ENCODE measurements at places on chromosomes 12 and 14.

DNA sequence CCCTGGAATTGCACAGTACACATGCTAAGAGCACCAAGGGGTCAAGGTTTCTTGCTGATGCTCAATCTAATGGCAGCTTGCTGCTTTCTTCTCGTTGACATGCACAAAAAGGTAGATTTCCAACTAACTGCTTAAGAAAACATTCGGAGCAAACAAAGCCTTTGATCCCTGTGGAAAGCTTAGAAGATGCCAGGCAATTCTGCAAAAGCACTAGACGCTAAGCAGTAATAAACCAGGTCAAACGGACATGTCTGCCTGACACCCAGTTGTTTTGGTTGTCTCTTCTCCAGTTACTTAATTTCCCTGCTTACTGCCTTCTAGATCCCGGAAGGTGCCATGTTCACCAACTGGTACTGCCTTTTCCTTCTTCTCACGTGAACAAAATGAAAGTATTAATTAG lies 100.5 kb upstream of the TMCC3 start:
- no peak for DNase-seq

DNA sequence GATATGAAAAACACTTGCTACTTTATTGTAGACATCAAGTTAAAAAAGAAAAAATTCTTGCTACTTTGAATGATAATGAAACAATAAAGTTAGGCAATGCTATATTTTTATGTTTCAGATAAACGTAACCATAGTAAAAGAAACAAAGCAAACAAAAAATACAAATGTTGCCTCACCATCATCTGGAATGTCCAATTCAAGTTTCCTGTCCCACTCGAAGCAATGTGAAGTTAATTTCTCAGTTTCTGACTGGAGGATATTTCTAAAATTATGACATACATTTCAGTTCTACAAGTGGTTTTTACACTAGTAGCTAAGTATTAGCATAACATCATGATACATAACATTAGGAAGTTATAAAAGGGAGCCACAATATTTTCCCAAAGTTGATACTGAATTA lies 20.9 kb downstream of the DLGAP5 start:
- DNase-seq: no peak

GRCh38 chr12:124386661-124387527 lies 92.0 kb downstream of the RFLNA start:
- DNase-seq: no peak

DNA sequence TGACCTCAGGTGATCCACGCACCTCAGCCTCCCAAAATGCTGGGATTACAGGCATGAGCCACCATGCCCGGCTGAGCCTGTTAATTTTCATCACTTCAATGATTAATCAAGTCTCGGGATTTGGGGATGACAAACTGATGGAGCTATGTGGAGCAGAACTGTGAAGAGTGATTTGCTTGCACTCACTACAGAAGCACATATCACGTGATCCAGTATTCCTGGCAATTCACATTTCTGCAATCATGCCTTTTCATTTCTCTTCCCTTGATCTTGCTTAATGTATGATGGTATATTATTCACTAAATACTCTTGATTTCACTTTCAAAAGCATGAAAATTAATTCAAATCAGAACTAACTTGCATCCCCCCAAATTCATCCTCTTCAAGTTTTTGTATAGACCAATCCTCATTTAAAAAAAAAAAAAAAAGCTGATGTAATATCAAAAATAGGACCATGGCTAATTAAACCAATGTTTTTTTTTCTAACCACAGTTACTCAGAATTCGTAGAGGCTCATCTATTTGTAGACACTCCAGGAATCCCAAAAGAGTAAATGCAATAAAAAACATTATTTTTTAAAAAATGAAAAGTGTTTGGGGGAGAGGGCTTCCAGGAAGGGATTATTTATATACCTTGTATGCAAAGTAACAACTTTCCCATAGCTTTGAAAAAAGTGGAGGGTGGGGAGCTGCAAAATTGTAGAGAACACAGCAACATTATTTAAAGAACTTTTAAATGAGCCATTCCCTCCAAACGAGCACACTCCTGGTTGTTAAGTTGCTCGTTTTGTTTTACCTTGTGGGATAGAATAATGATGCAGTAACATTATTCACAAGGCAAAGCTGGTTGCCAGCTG lies 7.0 kb upstream of the ATXN2 start:
- DNase-seq: no peak

DNA sequence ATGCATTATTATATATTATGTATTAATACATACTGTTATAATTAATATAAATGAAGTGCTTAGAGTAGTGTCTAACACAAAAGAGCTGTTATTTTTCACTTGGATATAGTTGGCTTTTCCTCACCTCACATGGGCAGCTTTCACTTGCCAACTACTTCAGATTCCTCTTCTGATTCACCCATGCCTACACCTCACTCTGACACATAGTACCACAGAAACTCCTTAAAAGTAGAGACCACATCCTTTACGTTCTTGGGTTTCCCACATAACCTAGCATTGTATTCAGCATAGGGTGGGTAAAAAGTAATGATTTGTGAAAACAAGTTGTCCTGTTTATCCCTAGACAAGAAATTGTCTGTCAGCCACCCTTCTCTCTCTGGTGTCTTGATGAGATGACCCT lies 61.0 kb downstream of the DIO2 start:
- no peak for DNase-seq

GRCh38 chr12:9760120-9760519 lies 581 bp downstream of the CD69 start:
- DNase-seq: no peak

- no peak for DNase-seq
These were observed 6.8 kb downstream of the PFKM start for GRCh38 chr12:48125985-48126384.

GRCh38 chr12:943051-943450 lies 6.4 kb downstream of the RAD52 start:
- no peak for DNase-seq

- no peak for DNase-seq
These were observed 450.0 kb downstream of the FOXG1 start for GRCh38 chr14:29216268-29217232.

DNA sequence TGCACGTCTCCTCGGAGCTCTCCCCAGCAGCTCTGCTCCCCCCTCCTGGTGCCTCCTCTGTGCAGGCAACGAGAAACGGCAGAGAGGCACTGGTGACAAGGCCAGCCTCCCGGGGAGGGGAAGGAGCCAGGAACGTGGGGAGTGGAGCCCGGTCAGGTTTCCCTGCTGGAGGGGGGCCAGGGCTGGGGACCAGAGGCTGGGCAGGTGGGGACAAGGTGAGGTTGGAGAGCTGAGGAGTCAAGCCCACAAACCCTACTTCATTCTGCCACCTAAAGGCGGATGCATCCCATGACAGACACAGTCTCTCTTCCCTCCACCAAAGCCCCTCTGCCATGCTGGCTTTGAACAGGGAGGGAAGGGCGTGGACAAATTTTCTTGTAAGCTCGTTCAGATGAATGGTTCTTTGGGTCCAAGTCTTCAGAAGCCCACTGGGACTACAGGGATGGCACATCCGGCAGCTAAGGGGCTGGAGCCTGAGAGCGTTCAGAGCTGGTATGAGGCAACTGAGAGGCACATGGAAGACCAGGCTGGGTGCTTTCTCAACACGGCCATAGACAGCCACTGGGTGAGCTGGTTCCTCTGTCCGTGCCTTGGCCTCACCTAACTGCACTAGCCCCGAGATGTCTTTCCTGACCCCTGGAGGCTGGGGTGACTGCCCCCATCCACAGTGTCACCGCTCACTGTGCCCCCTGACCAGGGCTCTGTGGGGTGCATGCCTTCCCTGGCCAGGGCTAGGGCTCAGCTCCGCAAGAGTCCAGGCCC lies 105.9 kb downstream of the RBM19 start:
- no peak for DNase-seq

DNA sequence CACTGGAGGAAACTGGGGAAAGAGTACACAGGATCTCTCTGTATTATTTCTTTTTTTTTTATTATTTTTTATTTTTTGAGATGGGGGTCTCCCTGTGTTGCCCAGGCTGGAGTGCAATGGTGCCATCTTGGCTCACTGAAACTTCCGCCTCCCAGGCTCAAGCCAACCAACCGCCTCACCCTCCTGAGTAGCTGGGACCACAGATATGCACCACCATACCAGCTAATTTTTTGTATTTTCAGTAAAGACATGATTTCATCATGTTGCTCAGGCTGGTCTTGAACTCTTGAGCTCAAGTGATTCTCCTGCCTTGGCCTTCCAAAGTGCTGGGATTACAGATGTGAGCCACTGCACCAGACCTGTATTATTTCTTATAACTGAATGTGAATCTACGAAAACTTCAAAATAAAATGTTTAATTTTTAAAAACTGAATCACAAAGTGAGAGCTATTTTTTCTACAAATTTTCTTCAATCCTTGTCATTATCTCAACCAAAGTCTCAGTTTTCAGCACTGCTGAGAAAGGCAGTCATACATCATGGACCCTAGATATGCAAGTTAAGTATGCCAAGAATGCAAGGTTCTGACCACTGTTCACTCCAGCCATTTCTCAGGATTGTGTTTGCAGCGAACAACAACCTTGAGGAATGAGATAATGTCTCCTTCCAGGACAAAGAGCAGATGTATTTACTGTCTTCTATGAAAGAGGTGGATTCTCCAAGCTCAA lies 2.4 kb downstream of the EAPP start:
- no peak for DNase-seq

DNA sequence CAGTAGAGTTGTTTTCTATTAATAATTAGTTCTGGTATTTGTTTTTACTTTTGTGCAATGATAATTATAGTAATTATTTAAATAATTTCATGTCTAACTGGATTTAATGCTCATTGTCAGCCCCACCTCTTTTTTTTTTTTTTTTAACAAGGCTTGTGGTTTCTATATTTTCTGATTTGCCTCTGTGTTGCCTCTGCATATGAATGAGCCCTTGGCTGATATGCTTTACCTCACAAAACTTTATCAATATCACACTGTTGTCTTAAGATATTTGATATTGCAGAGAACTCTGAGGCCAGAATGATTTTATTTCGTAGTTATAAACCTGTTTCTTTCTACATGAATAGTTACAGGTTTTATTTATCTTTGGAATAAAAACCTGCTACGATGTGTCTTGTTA lies 116.2 kb upstream of the ATP2B1 start:
- no peak for DNase-seq

DNA sequence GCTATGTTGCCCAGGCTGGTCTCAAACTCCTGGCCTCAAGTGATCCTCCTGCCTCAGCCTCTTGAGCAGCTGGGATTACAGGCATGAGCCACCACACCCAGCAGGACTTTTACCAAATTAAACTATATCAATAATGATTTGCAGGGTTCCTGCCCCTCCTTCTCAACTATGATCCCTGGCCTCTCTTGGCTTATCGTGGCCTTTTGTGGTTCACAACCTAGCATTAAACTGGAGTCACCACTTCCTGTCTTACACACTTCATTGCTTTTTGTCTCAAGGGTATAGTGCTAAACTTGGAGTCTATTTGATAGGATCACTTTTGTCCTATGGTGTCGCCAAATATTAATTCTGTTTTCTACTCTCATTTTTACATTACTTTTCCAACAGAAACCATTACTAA lies 64.5 kb downstream of the SEC23A start:
- DNase-seq: no peak

- no peak for DNase-seq
These were observed 7.8 kb downstream of the ACOT4 start for GRCh38 chr14:73599499-73599898.

GRCh38 chr14:95048771-95049312 lies 108.5 kb downstream of the DICER1 start:
- no peak for DNase-seq

GRCh38 chr14:105070760-105071137 lies 5.5 kb upstream of the GPR132 start:
- DNase-seq: no peak

GRCh38 chr12:119096429-119097202 lies 82.1 kb upstream of the HSPB8 start:
- DNase-seq: no peak

DNA sequence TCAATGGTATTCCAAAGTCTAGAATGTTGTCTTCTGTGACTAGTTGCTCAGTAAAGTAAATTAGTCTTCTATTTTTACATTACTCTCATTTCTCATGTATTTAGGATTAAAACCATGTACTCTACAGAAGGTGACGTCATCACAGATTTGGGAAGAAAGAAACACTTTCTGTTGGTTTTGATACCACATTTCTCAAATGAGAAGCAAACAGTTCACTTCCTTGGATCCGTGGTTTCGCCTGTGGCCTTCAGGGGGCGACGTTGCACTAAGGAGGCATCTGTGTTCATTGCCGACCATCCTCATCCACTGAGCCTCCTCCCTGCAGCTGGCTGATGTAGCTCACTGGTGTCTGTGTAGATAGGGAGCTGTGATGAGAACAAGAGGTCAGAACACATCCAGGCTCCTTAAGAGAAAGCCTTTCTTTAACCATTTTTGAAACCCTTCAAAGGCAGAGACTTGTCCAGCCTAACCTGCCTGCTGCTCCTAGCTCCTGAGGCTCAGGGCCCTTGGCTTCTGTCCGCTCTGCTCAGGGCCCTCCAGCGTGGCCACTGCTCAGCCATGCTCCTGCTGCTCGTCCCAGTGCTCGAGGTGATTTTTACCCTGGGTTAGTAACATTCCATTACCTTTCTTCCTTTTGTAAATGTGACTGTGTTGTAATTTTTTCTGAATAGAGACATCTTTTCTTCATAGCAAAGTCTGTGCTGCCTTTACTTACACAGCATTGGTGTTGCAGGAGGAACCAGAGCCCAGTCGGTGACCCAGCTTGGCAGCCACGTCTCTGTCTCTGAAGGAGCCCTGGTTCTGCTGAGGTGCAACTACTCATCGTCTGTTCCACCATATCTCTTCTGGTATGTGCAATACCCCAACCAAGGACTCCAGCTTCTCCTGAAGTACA lies 220.6 kb upstream of the OR4E1 start:
- DNase-seq: peak; percentile 17

DNA sequence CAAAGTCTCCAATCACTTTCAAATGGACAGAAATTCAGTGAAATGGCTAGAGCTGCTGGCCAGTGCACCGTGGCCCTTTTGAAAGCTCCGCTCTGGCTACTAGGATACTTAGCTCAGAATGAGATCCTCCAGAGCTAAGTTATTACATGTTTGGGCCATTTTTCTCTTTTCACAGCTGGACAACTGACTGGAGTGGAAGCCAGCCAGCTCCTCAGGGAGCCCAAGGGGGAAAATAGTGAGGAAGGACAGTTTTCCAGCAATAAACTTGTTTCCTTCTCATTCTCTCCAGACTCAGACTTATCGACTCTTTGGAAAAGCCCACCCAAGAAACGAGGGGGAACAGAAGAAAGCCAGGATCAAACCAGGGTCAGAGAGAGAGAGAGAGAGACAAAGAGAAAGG lies 266.0 kb downstream of the KSR2 start:
- no peak for DNase-seq

DNA sequence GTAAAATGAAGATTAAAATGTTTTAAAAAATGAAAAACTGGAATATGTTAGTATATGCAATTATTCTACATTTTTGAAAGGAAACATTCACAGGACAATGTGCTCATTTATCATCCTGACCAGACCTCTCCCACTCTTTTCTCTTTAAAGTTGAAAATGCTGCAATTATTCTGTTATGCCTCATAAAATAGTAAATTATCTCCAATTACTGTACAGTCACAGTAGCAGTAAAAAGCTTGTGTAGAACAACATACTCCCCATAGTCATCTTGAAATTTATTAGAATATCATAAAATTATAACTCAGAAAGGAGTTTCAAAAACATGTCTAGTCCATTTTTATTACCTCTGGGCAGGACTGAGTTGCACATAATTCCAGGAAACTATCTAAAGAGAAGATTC lies 250.3 kb downstream of the SYT1 start:
- DNase-seq: no peak

Data from activated naive CD4-positive, alpha-beta T cell (primary cell).